Colonic mucosa (tissue), 4 donors: ENCODE measurements at places on chromosomes 16 and 17. TPM values are rescaled to one million over a fixed set of nuclear protein-coding genes. Genes with fewer than 3 reads are reported as not detected.

DNA sequence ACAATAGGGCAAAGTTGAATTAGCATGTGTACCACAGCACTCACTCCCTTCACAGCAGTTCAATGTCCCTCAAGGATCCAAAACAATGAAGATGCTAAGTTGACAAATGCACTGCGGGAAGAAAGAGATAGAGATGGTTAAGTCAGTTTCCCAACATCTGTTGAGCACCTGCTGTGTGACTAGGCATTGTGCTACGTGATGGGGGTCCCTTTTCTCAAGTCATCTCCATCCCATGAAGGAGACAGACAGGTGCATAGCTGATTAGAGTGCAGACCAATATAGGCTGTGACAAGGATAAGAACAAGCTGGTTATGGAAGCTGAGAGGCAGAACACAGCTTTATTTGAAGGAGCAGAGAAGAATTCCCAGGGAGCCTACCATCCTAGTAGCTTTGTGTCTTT, 114.2 kb downstream of the HAPSTR1 start:
- no peak for DNase-seq

Gene PRCD
- total RNA-seq: 1.2 TPM

DNA sequence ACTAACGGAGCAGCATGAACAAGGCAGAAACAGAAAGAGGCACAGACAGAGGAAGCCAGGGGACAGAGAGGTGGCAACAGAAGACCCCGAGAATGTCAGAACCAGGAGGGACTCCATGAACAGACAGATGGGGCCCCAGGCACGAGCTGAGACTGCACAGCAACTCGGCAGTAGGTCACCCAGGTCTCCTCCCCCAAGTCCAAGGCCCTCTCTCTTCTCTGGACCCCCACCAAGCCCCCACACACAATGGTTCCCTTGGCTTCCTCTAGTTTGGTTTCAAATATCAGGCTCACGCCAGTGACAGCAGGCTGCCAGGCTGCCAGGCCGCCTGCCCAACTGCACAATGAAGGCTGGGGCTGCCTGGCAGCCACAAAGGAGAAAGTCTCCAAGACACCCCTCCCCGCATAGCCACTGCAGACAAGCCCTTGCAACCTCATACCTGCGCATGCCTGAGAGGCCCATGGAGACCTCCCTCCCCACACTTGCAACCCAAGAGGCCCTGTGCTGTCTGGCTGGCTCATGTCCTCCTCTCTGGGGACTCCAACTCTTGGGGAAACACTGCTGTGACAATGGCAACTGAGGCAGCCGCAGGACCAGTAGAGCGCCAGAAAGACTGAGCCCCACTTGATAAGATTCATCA, 54.8 kb downstream of the PIMREG start:
- no peak for DNase-seq

DNA sequence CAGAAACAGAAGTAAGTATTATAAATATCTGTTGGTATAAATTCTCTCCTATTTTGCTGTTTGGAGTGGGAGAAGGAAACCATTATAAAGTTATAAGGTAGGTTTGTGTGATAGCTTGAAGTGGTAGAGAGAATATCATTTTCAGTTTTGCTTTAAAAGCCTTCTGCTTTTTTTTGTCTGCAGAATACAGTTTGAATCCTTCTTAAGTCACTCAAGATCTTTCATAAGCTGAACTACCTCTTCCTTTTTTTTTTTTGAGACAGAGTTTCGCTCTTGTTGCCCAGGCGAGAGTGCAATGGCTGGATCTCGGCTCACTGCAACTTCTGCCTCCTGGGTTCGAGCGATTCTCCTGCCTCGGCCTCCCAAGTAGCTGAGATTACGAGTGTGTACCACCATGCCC, 9.0 kb downstream of the ATAD5 start:
- no peak for DNase-seq

Gene AGRP
- not detected for total RNA-seq

GRCh38 chr17:46035112-46035818, 36.2 kb downstream of the STH start:
- no peak for DNase-seq

Gene CD300E
- not detected for total RNA-seq

GRCh38 chr17:83196024-83196365, 116.6 kb downstream of the METRNL start:
- no peak for DNase-seq

- DNase-seq: no peak
Measured at GRCh38 chr17:32870027-32870670, 6.8 kb downstream of the MYO1D start.

DNA sequence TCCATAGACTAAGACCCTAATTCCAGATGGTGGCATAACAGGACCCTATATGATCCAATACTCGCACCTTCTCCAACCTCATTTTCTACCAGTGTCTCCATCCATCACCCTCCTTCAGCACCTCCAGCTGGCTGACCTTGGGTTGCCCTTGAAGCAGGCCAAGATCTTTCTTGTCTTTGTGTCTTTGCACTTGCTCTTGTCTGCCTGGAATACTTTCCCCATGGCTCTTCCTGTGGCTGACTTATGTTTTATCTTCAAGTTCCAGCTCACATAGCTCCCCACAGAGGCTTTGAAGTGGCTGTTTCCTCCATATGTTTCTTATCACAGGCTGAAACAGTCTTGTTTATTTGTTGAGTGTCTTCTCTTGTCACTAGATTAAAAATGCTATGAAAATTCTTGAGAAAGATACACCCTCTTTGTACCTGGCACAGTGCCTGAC, 29.6 kb upstream of the MMD start:
- DNase-seq: no peak

Gene EPN3
- total RNA-seq: 18.3 TPM

GRCh38 chr17:49819651-49820050, 28.2 kb downstream of the TAC4 start:
- no peak for DNase-seq

DNA sequence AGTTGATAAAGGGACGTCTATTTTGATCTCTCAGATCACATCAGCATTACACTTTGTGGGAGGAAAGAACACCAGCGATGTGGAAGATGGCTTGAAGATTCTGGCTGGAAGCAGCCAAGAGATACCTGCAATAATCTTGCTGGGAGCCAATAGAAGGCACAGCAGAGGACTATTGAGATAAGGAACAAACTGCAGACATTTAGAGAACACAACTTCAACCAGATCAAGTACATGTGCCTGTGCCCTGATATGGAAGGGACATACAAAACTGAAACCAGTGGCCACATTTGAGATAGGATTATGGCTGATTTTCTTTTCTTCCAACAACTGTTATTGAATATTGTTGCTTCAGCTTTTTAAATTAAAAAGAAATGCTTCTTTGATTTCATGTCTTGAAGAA, 18.6 kb upstream of the PSMD7 start:
- no peak for DNase-seq

GRCh38 chr16:78045865-78046581, 23.7 kb downstream of the CLEC3A start:
- DNase-seq: peak; percentile 36

Gene GPR142
- 0.74 TPM for total RNA-seq

DNA sequence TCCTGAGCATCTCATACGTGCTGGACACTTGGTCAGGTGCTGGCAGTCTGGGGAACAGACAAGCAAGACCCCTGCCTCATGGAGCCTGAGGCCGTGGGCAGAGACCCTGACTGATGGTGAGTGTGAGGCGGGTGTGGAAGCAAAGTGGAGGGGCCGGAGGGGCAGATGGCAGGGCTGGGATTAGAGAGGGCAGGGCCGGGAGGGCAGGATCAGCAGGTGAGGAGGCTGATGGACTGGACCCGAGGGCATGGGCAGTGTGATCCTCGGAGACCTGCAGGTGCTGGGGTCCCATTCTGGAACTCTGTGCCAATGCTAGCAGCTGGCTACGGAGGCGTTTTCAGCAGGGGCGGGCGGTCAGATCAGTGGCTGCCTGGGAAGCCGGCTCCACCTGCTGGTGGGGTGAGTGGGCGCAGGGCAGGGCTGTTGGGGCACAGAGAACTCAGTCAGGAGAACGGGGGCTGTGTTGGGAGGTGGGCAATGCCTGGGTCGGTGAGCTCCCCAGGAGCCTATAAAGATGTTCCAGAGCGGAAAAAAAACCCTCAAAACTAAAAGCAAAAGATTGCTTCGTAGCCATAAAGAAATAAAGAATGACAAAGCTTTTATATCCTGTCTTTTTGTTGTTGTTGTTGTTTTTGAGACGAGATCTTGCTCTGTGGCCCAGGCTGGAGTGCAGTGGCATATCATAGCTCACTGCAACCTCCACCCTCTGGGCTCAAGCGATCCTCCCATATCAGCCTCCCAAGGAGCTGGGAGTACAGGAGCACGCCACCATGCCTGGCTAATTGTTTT, 8.9 kb upstream of the C16orf74 start:
- no peak for DNase-seq

DNA sequence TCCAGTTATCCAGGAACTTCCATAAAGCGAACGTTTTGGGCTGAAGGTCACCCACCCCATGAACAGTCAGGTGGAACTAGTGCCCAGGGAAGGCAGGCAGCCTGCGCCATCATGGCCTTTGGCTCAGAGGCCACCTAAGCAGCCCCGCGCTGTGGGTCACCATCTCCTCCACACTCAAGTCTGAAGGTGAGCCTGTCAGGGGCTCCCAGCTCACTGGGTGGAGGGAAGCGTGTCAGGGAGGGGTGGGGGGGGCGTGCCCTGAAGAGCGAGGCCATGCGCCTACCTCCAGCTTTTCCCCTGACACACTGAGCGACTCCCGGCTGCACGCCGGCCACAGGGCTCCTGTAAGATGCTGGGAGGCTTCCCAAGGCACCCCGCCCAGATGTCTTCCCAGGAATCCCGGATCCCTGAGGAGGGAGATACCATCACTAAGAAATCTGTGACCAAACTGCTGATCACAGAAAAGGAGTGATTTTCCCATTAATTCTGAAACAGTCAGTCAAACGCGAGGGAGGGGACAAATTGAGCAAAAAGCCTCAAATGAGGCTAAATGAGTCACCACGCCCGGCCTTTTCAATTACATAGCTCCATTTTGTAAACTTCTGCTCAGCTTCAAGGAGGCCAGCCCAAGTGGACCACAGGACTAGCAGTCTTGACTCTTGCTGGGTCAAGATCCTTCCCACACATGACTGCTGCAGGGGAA, 26.5 kb upstream of the SLC25A19 start:
- DNase-seq: no peak

GRCh38 chr16:19783363-19784182, 65.5 kb downstream of the IQCK start:
- DNase-seq: peak; percentile 12
